ENCODE measurements at places on chromosomes 3 and 15.
A peak's percentile ranks its signal among the peaks of the same experiment; 100 is the strongest.

DNA sequence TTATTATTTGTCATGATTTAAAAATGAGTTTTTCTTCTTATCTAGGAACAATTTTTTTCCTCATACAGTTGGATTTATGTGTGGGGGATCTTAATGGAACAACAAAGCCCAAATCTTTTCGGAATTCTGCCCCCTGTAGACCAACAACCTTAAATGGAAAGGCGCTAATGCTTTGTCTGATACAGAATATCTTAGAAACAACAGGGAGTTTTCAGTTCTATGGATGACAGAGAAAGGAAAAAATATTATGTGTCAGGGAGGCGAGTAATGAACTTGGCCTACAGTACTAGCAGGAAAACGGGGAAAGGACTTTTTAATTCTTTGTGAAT lies 592 bp downstream of the MOBP start:
- no peak for DNase-seq

- peak; percentile 55 for DNase-seq
These were observed 57.9 kb downstream of the RPL22L1 start for GRCh38 chr3:170811928-170812591.

DNA sequence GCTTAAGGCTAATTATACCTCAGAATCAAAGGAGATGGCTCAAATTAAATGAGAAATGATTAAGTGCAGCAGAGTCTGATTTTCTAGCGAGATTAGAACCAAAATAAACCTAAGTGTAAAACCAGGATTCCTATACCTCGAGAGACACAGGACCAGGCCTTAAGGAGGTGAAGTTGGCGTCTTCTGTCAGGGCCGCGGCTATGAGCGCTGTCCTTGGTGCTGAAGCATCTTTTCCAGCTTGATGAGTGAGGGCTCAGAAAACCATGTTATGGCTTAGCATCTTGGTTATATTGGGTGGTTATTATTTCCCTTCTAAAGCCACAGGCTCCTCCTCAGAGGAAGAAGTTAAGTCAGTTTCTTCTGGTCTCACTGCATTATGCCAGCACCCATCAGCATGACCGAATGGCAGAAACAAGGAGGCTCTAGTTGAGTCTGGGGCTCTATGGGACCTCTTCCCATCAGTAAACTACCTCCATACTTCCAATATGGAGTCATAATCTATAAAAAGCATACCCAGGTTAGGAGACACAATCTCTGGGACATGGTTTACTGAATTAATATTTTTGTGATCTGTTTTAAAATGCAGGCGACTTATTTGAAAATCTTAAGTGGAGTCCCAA lies 120.1 kb upstream of the NMNAT3 start:
- peak; percentile 7 for DNase-seq

DNA sequence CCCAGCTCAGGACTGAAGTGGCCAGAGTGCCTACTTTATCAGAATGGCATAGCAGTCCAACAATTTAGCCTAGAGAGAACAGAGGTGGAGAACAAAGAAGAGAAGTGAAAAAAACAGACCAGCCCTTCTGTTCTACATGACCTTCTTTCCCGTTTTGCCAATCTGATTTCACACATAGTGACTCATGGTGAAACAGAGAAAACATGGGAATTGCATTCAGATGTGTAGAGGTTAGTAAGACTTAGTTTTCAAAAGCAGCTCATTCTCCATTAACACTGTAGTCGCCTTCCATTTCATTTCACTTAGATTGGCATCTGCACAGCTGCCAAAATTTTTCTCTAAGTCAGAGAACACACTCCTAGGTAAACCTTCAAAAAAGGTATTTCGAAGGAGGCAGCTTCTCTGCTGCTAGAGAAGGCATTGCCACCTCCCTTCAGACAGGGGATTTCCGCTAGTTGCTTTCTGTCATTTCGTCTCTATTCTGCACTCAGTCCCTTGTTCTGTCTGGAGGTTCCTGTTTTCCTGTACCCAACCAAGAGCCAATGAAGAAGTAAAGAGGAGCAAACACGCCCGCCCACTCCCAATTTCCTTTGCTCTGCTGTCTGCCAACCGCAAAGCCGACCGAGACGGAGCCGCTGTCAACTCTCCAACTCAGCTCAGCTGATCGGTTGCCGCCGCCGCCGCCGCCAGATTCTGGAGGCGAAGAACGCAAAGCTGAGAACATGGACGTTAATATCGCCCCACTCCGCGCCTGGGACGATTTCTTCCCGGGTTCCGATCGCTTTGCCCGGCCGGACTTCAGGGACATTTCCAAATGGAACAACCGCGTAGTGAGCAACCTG lies at the start of gene ARL6IP5:
Gene ARL6IP5 (plus strand): TSS at position 612 of the 842 bp plus-strand sequence. CDS start 111 bp downstream, at position 723.
- DNase-seq, result peak; percentile 84

DNA sequence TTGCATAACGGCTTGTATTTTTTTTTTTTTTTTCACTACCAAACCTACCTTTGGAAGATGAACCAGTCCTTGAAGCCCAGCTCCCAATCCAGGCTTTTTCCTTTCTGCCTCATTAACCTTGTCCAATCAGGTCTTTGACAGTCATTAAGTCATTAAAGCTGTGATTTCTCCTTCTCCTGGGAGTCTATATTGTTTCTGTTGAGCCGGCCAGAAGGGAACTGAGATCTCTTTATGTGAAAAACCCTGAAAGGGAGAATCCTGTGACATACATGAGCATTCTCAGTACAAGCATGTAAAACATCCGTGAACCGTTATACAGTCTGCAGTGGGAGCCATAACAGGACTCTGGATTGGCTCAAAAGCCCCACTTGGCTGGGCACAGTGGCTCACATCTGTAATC lies 40.0 kb downstream of the ZNF589 start:
- DNase-seq, result no peak

DNA sequence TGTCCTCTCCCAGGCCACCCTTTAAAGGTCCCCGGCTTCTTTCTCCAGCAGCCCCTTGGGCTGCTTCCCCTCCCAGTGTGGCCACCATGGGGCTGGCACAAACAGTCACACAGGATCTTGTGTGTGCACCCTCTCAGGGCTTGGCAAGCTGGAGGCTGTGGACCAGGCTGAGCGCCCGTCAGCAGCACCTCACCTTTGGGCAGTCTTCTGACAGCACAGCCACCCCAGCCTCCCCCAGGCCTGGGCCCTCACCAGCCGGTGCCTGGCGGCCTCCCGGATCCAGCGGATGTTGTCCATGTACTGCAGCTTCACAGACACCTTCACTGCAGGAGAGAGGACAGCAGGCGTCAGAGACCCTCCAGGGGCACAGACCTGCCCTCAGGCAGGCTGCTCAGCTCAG lies 20.1 kb upstream of the ZXDC start:
- DNase-seq, result no peak

- DNase-seq, result no peak
These were observed 843.9 kb upstream of the DPPA4 start for GRCh38 chr3:110181226-110181625.

GRCh38 chr3:131388490-131388799 lies 6.9 kb downstream of the NUDT16 start:
- DNase-seq, result no peak

DNA sequence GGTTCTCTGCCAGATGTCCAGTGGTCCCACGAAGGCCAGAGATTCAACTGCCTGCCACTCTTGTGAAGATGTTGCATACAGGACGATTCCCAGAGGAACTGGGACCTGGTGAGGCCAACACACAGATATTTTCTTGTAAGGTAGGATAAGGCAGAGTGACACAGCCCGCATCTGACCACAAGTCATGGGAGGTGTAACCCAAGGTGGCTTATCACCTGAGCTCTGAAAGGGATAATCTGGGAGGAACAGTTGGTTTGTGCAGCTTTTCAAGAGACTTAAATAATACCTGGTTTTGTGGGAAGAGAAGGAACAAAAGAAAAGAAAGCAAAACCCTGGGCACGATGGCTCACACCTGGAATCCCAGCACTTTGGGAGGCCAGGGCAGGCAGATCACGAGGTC lies 39.8 kb upstream of the NR2F2 start:
- DNase-seq, result no peak

DNA sequence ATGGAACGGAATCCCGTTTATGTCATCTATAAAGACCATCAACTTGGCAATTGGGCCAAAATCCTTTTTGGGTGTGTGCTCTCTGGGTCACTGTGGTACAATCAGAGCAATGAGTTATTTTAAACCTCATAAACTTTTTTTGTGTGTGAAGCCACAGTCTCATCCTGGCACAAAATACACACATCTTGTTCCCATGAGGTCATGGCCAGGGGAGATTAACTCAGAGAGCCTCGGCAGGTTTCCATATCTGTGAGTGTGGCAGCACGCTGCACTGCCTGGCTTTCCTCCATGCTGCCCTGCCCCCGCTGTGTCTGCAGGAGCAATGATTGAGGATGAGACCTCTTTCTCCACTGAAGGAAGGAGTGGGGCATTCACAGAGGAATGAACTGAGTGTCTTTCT lies 54.0 kb upstream of the DLG1 start:
- DNase-seq, result no peak

DNA sequence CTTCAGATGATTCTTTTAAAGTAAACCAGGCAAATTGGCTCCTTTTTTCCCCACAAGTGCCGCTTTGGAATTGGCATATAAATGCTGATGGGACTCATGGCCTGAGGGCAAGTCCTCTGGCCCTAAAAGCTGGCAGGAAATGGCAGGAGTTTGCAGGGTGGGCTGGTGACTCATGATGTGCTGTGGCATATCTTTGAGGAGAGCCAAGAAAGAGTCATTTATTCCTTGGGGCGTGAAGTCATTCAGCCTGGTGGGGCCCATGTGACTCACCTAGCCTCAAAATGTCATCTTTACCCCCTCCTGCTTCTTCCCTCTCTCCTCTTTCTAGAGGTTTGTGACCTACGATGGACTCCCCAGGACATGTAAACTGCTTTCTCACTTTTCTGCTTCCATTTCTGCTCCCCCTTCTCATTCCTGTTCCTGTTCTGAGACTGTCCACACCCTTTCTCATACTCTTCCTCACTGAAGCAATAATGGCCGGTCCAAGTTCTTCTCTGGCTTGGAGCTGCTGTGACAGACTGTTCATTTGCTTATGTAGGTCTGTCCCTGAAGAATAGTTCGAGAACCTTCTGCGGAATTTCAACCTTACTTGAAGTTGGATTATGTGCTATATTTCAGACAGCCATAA lies 326.1 kb downstream of the SATB1 start:
- DNase-seq, result no peak

GRCh38 chr3:120432150-120432860 lies 18.5 kb downstream of the FSTL1 start:
- no peak for DNase-seq

DNA sequence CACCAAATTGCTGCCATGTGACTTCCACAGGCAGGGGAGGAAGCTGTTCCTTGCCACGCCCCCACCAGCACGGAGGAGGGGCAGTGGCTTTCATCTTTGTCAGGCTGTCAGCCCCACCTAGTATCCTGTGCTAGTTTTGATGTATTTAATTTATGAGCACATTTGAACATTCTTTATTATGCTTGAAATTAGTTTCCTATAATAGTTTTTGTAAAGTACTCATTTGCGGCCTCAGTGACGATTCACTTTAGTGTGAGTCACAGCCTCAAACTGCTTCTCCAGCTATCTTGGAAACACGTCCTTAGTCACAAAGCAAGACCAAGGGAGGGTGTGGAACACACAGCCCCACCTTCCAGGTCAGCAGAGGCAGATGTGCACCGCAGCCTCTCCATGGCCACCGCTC lies 239.9 kb upstream of the ATP10A start:
- DNase-seq, result no peak

GRCh38 chr15:69720536-69720935 lies 267.9 kb downstream of the RPLP1 start:
- DNase-seq, result no peak

Data from stimulated activated CD4-positive, alpha-beta T cell treated with anti-CD3 and anti-CD28 coated beads, Interleukin-2, amount 100 ng/mL, for 48 hours (primary cell).